ENCODE measurements at places on chromosomes 1 and 21.
A peak's percentile ranks its signal among the peaks of the same experiment; 100 is the strongest.

GRCh38 chr1:71565831-71566230 lies 485.0 kb upstream of the ZRANB2 start:
- DNase-seq, result no peak

GRCh38 chr1:156471496-156472490 lies 28.8 kb downstream of the MEF2D start:
- DNase-seq, result no peak

DNA sequence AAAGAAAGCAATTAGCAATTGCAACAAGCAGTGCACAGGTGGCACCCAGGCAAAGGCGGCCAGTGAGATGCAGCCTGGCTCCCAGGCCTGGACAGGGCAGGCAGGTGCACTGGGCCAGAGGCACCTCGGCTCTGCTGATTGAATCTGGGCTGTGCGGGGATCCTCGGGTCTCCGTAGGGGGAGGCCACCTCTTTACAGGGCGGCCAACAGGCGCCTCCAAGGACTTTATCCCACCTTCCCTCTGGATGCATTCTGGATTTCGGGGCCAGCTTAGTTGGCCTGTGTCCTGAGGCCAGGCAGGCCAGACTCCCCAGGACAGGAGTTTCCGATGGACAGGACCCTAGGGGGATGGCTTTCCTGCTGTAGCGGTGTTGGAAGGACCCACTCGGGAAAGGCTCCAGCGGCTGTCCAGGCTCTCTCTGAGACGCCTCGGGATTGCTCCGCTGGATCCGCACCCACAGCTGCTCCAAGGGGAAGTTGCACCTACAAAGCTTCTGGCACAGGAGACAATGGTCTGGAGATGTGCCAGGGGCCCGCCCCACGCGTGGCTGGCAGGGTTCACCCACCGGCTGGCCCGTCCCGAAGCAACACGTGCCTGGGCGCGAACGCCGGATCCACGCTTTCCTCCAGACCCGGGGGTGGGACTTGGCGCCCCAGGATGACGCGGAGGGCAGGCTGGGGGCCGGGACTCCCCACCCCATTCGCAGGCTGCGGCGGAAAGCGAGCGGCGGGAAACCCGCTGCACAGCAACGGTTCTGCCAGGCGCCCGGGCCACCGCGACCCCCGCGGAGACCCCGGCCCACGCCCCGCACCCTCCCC lies 810 bp downstream of the SLC19A1 start:
- DNase-seq, result no peak

DNA sequence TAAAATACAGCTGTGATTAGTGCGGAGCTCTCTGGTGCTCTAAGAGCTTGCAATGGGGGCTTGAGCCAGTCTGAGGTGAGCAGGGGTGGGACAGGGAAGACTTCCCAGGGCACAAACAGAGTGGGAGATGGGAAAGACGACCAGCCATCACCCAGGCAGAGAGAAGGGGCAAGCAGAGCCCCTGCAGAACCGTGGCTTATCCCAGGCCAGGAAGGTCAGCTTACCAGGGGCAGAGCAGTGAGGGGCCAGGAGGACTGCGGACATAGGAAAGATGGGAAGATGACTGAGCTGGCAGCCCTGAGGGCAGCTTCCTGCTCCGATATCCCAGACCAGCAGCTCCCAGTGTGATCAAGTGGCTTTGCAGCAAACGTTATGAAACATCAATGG lies 55.4 kb upstream of the IFFO2 start:
- DNase-seq, result no peak

GRCh38 chr21:44938772-44939531 lies 877 bp upstream of the SLX9 start:
- no peak for DNase-seq

GRCh38 chr1:41466146-41466545 lies 18.3 kb downstream of the EDN2 start:
- DNase-seq, result no peak

DNA sequence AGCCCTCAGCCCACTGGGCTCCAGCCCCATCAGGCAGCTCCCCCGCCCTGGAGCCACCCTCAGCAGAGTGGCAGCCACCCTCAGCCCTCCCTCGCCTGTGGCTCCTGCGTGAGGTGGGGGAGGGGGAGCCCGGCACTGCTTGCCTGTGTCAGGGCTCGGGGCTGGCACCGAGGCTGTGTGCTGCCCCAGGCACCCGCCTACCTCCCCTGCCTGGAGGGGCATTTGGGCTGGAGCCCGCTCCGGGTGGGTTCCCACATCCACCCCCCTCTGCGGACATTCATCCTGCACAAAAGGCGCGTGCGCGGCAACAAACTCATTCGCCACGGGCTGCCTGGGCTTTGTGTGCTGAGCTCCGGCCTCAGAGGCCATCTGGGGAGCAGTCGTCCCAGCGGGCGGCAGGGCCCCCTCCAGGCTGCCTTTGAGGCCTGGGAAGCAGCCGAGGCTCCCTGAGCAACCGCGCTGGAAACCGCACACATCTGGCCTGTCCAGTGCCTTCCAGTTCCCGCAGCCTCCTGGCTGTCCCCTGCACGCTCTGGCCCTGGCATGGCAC lies 12.6 kb upstream of the TNFRSF14 start:
- no peak for DNase-seq

- DNase-seq, result no peak
Observed at GRCh38 chr1:199029401-199029800, 390.6 kb downstream of the PTPRC start.

- DNase-seq, result no peak
Observed at GRCh38 chr21:30425826-30426225, at the start of gene KRTAP13-3. Gene KRTAP13-3 (minus strand): TSS chr21:30425926. CDS start chr21:30425912, 14 bp downstream.

GRCh38 chr1:3778590-3779264 lies 6.2 kb downstream of the SMIM1 start:
- DNase-seq, result no peak

GRCh38 chr1:95388031-95388430 lies 154.0 kb downstream of the RWDD3 start:
- no peak for DNase-seq

DNA sequence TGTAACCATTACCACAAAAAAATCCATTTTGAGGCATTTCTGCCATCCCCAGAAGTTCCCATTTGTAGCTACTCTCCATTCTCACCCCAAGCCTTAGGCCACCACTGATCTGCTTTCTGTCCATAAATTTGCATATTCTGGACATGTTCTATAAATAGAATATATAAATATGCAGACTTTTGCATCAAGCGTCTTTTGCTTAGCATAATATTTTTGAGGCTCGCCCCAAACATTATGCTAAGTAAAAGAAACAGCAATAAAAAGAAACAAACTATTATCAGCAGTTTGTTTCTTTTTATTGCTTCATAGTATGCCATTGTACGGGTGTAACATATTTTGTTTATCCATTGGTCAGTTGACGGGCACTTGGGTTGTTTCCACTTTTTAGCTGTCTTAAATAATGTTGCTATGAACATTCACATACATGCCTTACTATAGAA lies 7.9 kb downstream of the TFAP2E start:
- DNase-seq, result no peak

- DNase-seq, result no peak
Observed at GRCh38 chr1:156437037-156437867, 63.3 kb downstream of the MEF2D start.

GRCh38 chr1:99745061-99745460 lies 21.4 kb downstream of the FRRS1 start:
- DNase-seq, result no peak

DNA sequence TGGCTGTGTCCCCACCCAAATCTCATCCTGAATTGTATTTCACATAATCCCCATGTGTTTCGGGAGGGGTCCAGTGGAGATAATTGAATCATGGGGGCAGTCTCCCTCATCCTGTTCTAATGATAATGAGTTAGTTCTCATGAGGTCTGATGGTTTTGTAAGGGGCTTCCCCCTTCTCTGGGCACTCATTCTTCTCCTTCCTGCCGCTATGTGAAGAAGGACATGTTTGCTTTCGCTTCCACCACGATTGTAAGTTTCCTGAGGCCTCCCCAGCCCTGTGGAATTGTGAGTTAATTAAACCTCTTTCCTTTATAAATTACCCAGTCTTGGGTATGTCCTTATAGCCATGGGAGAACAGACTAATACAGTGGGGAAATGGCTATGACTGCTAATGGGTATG lies 72.7 kb upstream of the ZNF648 start:
- DNase-seq, result no peak

GRCh38 chr1:24454673-24455072 lies 39.1 kb downstream of the NIPAL3 start:
- DNase-seq, result no peak

DNA sequence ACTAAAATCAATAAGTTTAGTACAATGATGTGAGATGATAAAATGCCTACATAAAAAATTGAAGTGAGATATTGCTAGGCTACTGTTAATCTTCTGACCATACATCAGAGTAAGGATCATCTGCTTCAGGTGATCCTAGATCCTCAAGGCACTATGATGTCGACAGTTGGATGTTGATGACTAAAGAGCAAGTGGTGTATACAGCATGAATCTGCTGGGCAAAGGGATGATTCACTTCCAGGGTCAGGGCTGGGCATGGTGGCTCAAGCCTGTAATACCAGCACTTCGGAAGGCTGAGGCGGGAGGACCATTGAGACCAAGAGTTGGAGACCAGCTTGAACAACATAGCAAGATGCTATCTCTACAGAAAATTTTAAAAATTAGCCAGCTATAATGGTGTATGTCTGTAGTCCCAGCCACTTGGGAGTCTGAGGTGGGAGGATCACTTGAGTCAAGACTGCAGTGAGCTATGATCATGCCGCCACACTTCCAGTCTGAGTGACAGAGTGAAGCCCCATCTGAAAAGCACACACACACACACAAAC lies 24.6 kb downstream of the NUF2 start:
- no peak for DNase-seq

- no peak for DNase-seq
Observed at GRCh38 chr1:234239936-234240335, 133.3 kb upstream of the COA6 start.

GRCh38 chr1:7482772-7483495 lies 288.2 kb upstream of the VAMP3 start:
- no peak for DNase-seq

DNA sequence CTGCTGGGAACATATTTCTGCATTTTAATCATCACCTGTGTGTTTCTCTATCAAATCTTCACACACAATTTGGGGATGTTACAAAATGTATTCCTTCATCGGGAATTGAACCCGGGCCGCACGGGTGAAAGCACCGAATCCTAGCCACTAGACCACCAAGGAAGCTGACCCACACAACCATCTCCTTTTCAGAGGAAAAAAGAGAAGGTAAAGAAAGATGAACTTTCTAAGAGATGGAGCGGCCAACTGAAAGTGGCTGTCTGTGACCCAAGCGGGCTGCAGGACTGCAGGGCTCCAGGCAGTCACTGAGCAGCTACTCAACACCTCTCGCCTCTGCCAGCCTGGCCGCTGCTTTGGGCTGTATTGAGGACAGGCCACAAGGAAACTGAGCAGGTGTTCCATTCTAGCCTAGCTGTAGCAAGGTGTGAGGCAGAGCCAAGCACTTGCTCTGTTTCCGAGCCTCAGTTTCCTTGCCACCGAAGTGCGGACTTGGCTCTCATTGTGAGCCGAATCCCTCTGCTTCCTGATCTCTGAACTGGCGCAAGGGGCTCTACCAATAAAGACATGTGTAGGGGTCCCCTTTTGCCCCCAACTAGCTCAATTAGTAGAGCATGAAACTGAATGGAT lies 156.9 kb upstream of the NBPF11 start:
- no peak for DNase-seq

DNA sequence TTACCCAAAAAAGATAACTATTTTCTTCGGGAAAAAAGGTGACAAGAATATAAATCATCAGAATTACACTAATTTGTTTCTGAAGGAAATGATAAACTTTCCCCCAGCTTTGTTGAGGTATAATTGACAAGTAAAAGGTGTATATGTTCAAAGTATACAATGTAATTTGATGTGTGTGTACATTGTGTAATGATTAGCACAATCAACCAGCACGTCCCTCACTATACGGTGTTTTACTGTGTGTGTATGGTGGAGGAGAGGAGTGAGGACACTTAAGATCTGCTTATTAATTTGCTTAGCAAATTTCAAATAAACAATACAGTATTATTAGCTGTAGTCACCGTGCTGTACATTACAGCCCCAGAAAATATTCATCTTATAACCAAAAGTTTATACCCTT lies 77.7 kb downstream of the CAMTA1 start:
- DNase-seq, result no peak

DNA sequence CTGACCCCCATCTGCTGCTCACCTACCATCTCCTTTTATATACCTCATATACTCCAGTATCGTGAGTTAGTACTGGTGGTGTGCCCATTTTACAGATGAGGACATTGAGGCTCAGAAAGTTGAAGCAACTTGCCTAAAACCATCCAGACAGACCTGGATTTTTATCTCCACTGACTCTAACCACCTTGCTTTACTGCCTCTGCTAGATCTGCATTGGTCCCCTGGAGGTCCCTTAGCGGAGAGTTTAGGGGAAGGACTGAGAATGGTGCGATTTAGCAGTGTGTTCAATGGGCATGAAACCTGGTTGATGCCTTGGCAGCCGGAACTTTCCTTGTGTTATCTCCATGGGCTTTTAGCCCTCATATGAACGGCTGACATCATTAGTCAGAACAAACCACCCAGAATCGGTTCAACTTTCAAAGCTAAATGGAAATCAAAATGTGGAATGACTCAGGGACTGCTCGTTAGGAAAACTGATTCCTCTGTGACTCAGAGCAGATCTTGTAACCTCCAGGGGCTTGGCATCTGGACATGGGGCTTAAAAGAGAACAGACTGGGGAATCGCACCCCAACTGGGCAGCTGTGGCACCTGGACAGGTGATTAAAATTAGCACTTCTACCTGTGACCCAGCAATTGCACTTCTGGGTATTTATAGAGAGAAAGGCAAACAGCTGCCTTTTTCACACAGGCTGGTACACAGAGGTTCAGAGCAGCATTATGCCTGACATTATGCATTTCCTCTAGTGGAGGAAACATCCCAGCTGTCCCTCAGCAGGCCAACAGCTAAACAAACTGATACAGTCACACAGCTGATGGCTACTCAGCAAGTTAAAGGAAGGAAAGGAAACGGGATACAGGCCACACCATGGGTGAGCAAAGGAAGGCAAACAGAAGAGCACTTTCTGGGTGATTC lies 25.3 kb downstream of the TMEM51 start:
- no peak for DNase-seq

GRCh38 chr1:70410604-70411359 lies at the start of gene CTH:
Gene CTH (plus strand): TSS chr1:70411268. CDS start chr1:70411416, 148 bp downstream.
- DNase-seq, result peak; percentile 71

DNA sequence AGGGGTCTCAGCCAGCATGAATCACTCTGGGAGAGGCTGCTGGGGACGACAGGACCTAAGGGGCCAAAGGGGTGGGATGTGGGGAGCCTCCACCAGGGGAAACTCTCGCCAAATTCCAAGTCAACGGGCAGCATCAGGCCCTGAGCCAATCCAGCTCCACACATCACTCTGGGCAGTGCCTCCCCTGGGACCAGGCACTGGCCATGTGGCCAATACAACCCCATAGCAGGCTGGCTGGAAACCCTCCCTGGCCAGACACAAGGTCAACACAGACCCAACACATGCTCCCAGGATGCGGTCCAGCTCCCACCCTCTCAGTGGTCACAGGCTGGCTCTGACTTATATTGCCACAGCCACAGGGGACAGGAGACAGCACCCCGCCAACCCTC lies 60.0 kb downstream of the MEGF6 start:
- DNase-seq, result no peak

Measured in esophagus squamous epithelium (tissue), 5 donors.